ENCODE measurements at places on chromosomes 1 and 21.

- no peak for DNase-seq
Measured at GRCh38 chr1:16173447-16174260, 17.8 kb upstream of the EPHA2 start.

DNA sequence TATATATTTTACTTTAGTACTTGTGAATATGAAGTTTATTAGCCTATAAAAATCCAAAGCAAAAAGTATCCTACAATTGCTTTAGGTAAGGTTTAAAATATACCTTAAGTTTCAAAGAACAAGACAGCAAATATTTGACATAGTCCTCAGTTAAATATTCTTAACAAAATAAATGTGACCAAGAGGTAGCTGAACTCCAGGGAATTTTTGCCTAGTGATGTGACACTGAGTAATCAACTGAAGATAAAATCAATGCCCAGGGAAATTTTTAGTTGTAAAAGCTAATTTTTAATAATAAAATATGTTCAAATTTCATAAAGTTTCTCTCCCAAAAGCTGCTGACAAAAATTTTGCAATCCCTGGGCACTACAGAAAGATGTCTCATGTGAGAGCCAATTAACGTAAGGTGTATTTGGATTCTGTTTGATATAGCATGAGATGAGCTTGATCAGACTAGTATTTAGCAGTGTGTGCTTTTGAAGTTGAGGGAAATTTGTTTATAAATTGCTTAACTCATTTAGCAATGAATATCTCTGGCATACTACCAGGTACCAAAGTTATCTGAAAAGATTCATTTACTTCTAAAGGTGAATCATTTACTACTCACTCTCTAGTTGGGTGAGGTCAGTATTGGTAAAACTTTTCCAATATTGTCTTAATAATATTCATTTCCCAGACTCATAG, 80.2 kb upstream of the PALMD start:
- no peak for DNase-seq

DNA sequence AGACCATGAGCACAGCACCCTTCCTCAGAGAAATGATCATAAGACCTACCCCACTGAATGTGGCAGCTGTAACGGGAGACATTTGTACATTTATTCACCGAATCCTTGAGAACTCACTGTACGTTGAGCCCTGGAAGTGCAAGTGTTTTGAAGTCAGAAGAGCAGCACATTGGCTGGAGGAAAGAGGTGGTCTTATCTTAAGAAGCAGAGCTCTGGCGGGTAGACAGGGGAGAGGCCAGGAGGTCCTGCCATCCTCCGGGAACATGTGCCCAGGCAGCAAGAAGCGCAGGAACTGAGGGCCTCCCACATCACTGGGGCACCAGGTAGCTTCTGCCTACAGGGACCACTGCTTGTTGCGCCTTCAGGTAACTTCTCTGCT, 169.2 kb upstream of the IRF2BP2 start:
- no peak for DNase-seq

- DNase-seq: no peak
Measured at GRCh38 chr1:163789911-163790310, 468.2 kb downstream of the NUF2 start.

DNA sequence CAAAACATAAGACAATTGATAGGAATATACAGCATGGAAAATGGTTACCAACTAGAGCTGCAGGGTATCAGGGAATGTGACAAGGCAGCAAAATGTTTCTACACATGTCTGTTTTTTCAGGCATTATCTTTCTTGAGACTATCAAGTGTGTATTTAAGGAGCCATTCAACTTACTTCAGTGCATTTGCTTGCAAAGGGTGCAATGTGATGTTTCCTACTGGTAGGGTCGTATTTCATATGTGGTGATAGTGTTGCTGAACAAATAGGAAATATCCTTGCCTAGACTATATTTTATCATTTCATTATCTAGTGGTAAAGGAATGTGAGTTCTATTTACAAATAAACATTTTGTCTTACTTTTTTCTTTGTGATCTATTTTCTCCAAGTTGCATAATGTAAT, 42.4 kb downstream of the PTPRC start:
- DNase-seq: no peak

GRCh38 chr1:94778808-94779207, 41.3 kb upstream of the SLC44A3 start:
- DNase-seq: no peak

GRCh38 chr21:34029743-34030528, 43.4 kb upstream of the MRPS6 start:
- DNase-seq: peak; percentile 66

- DNase-seq: no peak
Measured at GRCh38 chr1:221761354-221762002, 19.6 kb upstream of the DUSP10 start.

GRCh38 chr1:30402031-30402430, 321.4 kb downstream of the MATN1 start:
- DNase-seq: no peak

GRCh38 chr1:197961449-197961848, 44.3 kb downstream of the LHX9 start:
- no peak for DNase-seq

- DNase-seq: no peak
Measured at GRCh38 chr1:156785458-156785857, 18.1 kb downstream of the PRCC start.

- DNase-seq: no peak
Measured at GRCh38 chr1:155527677-155528076, 34.9 kb downstream of the ASH1L start.

- DNase-seq: no peak
Measured at GRCh38 chr1:233638513-233638912, 24.6 kb downstream of the KCNK1 start.

- no peak for DNase-seq
Measured at GRCh38 chr1:40973912-40974311, 5.6 kb upstream of the CTPS1 start.

GRCh38 chr1:79549201-79549600, 542.7 kb upstream of the ADGRL4 start:
- no peak for DNase-seq

GRCh38 chr1:41469706-41470105, 14.8 kb downstream of the EDN2 start:
- DNase-seq: no peak

DNA sequence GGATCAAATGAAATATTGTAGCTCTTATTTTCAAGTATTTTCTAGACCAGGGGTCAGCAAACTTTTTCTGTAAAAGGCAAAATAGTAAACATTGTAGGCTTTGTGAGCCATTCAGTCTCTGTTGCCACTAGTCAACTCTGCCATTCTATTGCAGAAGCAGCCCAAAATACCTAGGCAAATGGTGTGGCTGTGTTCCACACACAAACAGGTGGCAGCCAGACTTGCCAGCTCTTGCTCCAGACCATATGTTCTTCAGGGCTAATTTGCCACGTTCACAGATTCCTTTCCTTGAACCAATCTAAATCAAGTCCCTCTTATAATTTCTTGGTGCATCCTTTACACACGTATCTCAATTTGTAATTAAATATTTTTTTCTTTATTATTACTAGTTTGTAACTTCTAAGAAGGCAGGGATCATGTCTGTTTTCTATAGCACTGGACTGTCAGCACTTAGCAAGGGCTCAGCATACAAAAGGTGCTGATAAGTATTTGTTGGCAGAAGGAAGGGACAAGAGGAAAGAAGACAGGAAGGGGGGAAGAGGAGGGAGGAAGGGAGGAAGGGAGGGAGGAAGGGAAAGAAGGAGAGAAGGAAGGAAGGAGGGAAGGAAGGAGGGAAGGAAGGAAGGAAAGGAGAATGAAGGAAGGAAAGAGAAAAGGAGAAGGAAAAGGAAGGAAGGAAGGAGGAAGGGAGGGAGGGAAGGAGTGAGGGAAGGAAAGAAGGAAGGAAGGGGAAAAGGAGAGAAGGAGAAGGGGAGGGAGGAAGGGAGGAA, 106.5 kb upstream of the EDEM3 start:
- no peak for DNase-seq

DNA sequence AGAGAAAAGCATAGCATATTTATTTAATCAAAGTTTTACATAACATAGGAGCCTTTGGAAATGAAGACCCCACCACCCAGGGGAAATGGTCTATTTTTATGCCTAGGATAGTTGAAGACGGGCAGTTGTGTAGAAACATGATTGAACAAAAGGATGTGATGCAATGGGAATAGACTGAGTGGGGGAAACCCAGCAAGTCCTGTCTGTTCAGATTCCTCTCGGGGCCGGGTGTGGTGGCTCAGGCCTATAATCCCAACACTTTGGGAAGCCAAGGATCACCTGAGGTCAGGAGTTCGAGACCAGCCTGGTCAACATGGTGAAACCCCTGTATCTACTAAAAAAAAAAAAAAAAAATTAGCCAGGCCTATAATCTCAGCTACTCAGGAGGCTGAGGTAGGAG, 298.3 kb downstream of the MATN1 start:
- DNase-seq: no peak

All from renal pelvis (tissue), 12 donors.